ENCODE measurements at places on chromosomes 12 and 14. TPM values are rescaled to one million over a fixed set of nuclear protein-coding genes. Genes with fewer than 3 reads are reported as not detected.

Gene SSTR1
- polyA plus RNA-seq, result not detected

Gene TAS2R14
- polyA plus RNA-seq, result 0.94 TPM

Gene OTOGL
- not detected for polyA plus RNA-seq

Gene FITM1
- 0.36 TPM for polyA plus RNA-seq

Gene SYCP3
- 0.22 TPM for polyA plus RNA-seq

Gene FIGNL2
- polyA plus RNA-seq, result 0.46 TPM

DNA sequence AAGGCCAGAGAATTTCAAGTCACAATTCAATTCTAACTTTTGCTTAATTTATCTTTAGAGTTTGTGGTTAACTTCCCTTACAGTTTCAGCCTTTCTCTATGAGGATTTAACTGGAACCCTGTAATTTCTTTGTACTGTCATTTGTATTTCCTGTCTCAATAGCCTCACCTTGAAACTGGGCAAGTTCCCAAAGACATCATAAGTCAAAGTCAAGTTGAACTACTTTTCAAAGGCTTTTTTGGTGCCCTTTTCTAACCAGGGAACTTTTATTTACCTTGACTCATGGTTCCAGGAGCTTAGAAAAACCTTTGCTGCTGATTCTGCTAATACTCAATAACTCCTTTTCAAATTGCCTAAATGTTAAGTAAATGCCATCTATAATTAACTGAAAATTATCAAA lies 200.8 kb upstream of the KRR1 start:
- peak; percentile 78 for DNase-seq

- DNase-seq, result no peak
Measured at GRCh38 chr12:111556676-111557075, 42.4 kb downstream of the ATXN2 start.

DNA sequence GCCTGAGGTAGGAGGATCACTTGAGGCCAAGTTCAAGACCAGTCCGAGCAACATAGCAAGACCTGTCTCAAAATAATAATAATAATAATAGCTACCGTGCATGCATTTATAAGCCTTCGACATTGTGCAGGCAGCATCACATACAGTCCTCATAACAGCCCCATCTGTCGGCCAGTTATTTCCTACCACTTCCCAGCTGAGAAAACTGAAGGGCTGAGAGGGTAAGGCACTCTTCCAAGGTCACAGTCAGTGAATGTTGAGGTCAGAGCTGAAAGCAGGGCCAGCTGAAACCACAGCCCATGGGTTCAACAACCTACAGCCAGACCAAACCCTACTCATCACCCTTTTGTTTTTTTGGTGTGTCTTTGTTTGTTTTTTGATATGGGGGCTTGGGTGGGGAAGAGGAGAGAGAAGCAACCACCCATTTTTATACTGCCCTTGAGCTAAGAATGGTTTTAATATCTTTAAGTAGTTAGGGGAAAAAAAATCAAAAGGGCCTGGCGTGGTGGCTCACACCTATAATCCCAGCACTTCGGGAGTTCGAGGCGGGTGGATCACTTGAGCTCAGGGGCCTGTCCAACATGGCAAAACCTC lies 16.8 kb upstream of the ITPK1 start:
- DNase-seq, result peak; percentile 59

DNA sequence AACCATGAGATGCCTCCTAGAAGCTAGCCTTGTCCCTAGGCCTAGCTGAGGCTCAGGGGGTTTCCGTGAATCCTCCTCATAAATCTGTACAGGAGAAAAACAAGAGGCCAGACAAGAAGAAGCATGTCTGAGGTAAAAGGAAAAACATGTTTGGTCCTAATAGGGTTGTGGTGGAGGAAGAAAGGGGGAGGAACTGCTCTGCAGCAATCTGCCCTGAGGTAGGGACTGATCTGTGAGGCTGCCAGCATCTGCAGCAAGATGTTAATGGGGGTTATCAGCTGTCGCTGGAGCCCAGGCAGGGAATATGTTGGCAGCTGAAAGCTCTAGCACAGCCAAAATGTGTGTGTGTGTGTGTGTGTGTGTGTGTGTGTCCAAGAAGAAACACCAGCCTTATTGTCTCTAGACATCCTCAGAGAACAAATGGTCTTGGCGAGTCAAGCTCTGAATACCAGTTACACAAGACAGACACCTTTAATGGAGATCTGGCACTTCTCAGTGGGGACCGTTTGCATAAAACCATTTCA lies 218.5 kb downstream of the NUAK1 start:
- DNase-seq, result no peak

GRCh38 chr12:96570579-96570978 lies 81.2 kb downstream of the CFAP54 start:
- DNase-seq, result no peak

GRCh38 chr14:85146779-85147178 lies 383.2 kb upstream of the FLRT2 start:
- no peak for DNase-seq

- DNase-seq, result no peak
Measured at GRCh38 chr14:101177301-101177971, 273.9 kb upstream of the RTL1 start.

- peak; percentile 55 for DNase-seq
Measured at GRCh38 chr12:24960222-24960855, 11.4 kb upstream of the BCAT1 start.

DNA sequence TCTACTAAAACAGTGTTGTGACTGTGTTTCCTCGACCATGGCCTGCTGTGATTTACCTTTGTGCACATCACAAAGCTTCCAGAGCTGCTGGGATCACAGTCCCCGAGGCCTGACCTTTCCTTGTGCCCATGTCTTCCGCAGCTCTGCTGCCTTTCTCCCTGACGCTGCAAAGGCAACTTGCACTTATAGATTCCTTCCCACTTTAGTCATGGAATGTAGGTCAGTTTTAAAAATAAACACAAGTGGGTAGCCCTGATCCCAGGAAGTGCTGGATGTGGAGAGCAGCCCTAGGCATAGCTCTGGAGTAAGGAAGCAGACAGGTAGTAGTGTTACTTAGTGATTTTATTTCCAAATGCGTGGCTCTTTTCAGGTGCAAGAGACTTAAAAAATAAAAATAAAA lies 825.7 kb downstream of the AACS start:
- no peak for DNase-seq

DNA sequence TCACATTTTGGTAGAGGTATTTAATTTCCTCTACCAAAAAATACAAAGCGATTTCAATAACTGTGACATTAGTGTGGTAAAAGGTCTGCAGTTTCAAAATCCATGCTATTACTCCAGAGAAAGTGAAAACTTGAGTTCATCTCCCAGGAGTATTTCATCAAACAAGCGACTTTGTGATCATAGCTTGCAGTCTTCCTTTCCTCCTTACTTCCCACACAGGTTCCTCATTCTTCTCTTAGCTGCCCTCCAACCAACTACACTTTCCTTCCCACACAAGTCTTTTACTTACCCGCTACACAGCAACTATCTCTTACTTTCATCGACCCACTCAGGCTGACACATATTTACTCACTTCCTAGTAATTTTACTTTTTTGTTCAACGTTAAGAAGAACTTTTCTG lies 413.4 kb upstream of the USP15 start:
- DNase-seq, result no peak

DNA sequence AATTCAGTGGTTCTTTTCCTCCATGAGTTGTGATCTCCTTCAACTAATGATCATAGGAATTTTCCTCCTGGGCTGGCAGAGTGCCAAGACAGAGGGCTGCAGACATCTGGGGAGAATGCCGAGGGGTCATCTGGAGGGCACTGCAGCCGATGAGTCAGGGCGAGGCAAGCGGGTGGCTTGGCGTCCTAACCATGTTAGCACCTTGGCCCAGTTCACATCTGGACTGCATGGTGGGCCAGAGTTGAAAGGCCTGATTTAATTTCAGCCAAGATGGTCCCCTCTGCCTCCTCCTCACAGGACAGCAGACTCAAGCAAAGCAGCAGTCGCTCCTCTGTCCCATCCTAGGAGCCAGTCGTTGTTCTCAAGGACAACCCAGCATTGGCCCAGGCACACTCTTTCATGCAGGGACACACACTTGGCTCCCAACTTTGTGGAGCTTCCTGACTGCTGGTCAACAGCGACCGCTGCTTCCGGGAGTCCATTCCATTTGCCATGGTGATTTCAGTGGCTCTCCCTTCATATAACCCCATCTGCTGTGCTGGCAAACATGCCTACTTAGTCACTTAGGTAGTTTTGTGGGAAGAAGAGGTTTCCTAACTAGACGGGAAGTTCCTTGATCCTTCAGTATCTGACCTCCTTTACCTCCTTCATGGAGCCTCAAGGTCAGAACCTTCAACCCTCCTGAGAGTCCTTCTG lies 161.8 kb downstream of the TTC8 start:
- DNase-seq, result peak; percentile 84

- no peak for DNase-seq
Measured at GRCh38 chr14:94313991-94314655, 9.0 kb downstream of the SERPINA6 start.
